Non-pigmented ciliary epithelial cell (primary cell): ENCODE measurements at places on chromosomes 2 and 18.

- no peak for DNase-seq
These were observed 84.7 kb downstream of the ZNF407 start for GRCh38 chr18:74682141-74682990.

DNA sequence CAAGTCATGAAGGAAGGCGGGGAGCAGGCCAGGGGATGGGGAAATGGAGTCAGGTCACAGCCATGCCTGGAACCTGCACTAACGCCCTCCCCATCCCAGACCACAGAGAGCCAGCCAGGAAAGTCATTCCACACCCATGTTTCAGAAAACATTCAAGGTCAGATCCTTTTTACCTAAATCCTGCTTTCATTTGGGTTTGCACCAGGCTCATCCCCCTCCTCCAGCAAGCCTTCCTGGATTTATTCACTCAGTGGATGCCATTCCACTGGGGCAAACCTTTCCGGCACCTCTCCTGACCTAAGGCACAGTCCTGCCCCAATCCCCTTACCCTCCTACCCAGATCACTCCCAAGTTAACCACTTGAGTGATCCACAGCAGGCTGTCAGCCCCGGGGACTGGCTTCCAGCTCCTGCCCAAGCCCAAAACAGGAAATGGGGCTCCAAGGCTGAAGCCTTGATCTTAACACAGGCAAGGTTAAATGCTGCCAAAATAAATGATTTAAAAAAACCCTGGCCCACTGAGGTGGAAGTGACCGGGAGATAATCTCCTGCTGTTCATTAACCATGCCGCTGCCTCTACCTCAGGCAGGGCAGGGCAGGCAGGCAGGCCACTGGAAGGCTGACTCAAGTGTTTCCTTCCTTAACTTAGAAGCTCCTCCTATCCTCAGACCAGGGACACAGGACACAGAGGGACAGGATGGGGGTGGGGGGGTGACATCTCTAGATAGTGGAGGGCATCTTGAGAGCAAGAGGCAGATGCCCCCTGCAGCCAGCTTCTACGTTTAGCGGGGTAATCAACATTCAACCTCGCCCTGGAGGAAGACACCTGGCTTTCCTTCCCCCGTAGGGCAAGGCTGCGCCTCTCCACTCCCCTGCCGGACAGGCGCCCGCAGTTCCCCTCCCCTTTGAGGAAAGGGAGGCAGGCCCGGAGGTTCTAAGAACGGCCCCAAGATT lies 1.4 kb downstream of the RAB11FIP5 start:
- DNase-seq = no peak

- no peak for DNase-seq
These were observed 32.3 kb upstream of the XDH start for GRCh38 chr2:31446848-31447247.

DNA sequence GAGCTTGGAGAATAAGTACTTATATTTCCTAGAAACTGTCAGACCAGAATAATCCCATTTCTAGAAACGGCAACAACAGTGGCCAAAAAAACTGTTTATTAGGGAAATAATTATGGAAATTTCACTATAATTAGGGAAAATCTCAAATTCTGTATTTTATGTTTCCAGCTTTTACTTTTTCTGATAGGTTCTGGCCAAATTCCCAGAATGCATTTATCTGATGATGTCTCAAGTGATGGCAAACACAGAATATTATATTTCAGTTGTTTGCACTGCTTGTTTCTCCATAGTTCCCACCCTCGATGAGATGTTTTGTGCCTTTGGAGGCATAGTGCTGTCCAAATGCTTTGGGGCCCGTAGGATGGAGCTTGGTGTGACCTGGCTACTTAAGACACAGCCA lies 66.9 kb downstream of the AFF3 start:
- no peak for DNase-seq

DNA sequence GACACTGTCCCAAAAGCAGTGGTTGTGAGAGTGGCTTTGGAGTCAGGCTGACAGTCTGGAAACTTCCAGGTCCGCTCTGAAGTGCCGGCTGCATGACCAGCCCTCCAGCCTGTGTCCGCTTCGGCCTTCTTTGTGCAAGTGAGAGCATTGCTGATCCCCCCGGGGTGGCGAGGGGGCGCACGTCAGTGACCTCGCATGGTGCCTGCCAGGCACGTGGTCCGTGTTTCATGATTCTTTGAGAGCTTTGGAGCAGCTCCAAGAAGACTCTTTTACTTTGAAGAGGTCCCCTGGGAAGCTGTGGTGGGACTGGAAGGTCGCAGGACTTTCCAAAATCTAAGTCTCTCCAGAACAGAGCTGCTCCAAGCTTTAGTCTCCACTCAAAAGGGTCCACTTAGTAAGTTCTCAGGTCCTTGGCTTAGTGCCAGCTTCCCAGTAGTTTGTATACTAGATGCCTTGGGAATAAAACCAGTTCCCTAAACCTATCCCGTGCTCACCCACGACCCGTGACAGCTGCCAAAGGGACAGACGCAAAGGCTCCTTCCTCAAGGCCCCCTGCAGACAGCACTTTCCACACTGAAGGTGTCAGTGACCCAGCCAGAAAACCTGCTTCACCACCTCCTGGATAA lies 68.8 kb downstream of the ADI1 start:
- no peak for DNase-seq

DNA sequence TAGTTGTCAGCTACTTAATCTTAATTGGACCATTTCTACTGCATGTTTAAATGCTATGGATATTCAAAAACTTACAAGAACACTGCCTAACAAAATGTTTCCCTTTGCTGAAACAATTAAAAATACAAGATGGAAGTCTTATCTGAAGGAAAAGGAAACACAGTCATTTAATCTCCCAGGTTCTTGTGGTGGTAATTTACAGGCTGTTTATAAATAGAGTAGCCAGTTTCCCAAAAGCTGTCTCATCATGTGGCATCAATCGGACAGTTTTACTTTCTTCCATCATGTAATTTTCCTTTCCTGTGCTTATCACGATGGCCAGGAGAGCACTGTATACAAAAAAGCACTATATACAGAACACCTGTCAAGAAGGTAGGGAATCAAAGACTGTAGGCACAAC lies 368.1 kb downstream of the ZEB2 start:
- no peak for DNase-seq

- DNase-seq = no peak
These were observed 49.9 kb downstream of the LYPD1 start for GRCh38 chr2:132620115-132620514.

DNA sequence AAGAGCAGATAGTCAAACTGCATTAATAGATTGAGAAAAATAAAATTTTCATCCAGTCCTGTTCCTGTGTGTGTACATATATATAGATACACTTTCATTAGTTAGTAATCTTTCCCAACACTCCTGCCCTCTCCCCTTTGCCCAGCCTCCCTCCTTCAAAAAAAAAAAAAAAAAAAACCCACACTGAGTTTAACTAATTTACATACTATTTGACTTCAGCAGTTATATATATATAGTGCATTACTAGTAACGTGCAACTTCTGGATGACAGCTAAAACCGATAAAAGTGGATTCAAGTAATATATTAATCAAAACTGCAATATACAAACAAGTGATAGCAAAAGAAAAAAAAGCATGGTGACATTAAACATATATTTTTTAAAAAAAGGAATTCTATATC lies 1.4 kb downstream of the FIGN start:
- DNase-seq = no peak

DNA sequence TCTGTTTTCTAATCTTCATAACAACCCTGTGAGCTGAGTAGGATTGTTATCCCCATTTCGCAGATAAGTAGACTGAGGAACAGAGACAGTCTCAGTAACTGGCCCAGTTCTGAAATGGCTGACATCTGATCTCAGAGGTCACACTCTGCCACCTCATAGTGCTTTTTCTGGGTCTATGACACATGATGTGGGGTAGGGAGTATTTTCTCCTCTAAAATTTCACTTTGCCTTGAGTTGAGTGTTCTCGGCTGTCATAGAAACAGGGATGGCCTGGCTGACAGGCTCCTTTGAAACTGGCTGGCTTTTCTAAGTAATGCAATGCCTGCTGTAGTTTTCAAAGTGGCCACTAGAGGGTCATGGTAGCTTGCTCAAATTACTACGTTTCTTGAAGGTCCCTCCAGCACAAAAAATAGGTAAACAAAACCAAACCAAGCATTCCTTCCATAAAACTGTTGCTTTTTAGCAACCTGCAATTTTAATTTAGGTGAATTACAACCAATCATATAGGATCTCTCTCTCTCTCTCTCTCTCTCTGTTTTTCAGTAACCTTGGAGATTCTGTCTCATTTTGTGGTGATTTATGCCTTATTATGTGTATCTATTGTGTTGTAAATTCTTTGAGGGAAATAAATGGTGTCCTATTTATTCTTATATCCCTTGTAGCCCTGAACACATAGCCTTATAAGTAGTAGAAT lies 84.2 kb upstream of the TTN start:
- no peak for DNase-seq

GRCh38 chr2:24454294-24454693 lies 36.8 kb upstream of the NCOA1 start:
- DNase-seq = no peak

DNA sequence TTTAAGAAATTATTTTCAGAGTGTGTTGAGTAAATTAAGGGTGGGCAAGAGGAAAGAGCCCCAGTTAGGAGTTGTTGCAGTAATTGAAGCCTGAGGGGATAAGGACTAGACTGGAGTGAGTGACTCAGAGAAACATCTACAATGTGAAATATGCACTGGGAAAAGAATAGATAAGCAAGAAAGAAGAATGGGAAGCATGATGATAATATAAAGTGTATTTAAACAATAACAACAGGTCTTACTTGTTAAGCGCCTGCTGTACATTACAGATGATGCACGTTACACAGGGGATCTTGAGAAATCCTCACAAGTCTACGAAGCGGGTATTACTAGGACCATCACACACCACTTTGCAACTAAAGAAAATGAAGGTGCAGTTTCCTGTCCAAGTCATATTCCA lies 73.6 kb upstream of the STK17B start:
- no peak for DNase-seq

- no peak for DNase-seq
These were observed 46.2 kb downstream of the ANKRD44 start for GRCh38 chr2:197264332-197264731.

- DNase-seq = no peak
These were observed 45.5 kb downstream of the CDC42EP3 start for GRCh38 chr2:37625796-37626571.

- no peak for DNase-seq
These were observed 17.0 kb upstream of the MAPRE2 start for GRCh38 chr18:35024196-35024595.

DNA sequence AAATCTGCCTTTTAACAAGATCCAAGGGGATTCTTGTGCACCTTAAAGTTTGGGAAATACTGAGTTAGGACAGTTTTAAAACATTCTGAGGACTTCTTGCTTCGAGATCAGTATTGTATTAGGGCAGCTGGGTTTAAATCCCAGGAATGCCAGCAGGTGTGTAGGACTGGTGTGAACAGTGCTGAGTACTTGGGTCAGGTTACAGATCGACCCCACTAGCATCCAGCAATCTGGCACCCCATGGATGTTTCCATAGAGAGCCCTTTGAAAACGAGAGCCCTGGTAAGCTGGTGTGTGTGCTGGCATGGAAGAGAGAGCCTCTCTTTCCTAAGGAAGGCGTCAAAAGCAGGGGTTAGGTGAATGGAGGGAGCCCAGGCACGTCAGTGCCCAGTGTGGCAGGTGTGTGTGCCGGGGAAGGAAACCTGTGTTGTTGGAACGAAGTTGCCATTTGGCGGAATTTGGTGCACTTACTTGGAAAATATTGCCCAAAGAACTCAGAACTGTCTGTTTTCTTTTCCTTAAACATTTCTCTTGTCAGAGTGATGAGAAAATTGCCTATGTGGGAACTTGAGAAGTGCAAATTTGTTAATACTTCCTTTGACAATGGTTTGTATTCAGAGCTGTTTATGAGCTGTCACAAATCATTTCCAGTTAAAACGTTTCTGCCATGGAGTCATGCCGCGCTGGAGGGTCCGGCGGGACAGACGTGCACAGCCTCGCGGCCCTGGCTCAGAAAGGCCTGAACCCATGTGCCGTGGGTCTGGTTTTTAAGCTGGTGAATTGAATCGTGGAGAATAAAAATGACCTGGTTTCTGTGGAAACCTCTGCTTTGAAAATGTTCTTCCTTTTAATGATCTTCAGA lies 38.1 kb downstream of the LDLRAD4 start:
- DNase-seq = no peak

DNA sequence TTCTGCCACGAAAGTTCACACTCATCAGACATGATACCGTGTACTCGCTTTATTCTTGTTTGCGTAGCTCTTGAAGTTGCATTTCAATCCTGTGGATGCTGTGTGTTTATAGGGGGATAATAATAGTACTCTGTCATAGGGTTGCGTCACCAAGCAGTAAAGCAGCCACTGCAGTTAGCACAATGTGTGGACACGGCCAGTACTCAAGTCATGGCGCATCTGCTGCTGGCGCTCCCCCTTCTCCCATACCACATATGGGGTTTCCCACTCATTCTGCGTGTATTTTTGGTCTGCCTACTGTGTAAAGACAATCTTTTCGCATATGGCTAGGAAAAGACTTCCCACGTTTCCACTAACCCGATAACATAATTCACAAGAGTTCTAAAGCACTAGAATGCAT lies 2.1 kb upstream of the ZBTB14 start:
- DNase-seq = no peak

DNA sequence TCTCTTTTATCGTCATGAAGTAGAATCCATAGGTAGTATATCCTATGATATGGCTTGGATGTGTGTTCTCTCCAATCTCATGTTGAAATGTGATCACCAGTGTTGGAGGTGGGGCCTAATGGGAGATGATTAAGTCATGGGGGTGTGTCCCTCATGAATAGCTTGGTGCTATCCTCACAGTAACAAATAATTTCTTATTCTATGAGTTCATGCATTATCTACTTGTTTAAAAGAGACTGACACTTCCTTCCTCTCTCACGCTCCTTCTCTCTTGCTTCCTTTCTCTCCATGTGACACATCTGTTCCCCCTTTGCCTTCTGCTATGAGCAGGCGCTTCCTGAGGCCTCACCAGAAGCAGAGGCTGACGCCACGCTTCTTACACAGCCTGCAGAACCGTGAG lies 165.6 kb downstream of the MREG start:
- no peak for DNase-seq

DNA sequence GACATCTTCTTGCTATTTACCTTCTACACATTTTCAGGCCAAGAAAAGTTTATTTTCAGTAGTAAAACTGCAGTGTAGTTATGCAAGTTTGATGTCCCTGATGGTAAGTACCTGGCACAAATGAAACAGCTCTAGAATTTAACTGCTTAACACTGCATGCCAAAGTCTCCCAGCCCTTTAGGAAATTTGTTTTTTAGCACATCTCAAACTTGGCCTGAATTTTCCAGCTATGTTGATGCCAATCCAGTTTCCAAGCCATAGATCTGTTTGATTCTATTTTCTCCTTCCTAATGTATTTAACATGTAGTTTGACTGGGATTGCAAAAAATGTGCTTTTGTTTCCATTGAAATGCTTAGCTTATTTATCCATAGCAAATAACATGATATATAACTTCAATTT lies 29.3 kb upstream of the ZNF385B start:
- DNase-seq = no peak

DNA sequence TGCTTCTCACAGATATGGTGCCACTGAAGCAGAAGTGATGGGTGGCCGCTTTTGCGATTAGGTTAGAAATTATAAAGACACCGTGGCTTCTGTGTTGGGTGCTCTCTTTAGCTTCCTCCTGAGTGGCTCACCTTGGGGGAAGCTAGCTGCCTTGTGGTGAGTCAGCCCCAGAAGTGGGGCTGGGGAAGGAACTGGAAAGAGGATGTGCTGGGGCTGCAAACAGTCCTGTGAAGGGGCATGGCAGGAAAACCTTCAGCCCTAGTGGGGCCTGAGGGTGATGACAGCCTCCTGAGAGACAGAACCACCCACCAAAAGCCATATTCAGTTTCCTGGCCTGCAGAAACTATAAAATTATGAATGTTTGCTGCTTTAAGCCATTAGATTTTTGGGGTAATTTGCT lies 8.9 kb upstream of the ASB18 start:
- no peak for DNase-seq
